ENCODE measurements at places on chromosomes 12 and 14. TPM values are rescaled to one million over a fixed set of nuclear protein-coding genes. Genes with fewer than 3 reads are reported as not detected.

- DNase-seq, result no peak
Measured at GRCh38 chr14:102074415-102074964, 12.4 kb downstream of the HSP90AA1 start.

- DNase-seq, result no peak
Measured at GRCh38 chr12:104329707-104330532, 26.4 kb downstream of the EID3 start.

GRCh38 chr14:36429692-36430091, 90.3 kb downstream of the NKX2-1 start:
- no peak for DNase-seq

- no peak for DNase-seq
Measured at GRCh38 chr14:96658611-96659010, 138.6 kb upstream of the VRK1 start.

Gene CCDC85C
- 46.6 TPM for total RNA-seq

Gene OLR1
- total RNA-seq, result 0.35 TPM

Gene PLA2G1B
- not detected for total RNA-seq

- DNase-seq, result peak; percentile 16
Measured at GRCh38 chr14:73258845-73259611, 21.7 kb downstream of the PAPLN start.

DNA sequence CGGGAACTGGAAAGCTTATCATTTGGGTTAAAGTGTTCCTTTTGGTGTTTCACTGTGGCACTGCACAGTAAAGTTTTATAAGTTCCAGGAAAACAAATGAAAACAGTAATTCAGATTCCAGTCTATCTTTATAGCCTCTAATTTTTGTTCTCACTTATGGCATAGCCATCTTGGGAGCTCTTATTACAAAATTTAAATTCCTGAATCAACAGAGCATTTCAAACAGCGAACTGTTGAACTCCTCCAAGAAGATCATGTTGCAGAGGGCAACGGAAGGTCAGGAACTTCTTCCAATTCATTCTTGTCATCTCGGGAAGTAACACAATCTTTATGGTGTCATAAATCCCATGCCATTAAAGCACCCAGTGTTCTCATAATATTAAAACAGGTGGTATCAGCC, 229.1 kb downstream of the KCNC2 start:
- DNase-seq, result no peak

Gene GARIN6
- total RNA-seq, result not detected

Gene KLRC2
- total RNA-seq, result not detected

DNA sequence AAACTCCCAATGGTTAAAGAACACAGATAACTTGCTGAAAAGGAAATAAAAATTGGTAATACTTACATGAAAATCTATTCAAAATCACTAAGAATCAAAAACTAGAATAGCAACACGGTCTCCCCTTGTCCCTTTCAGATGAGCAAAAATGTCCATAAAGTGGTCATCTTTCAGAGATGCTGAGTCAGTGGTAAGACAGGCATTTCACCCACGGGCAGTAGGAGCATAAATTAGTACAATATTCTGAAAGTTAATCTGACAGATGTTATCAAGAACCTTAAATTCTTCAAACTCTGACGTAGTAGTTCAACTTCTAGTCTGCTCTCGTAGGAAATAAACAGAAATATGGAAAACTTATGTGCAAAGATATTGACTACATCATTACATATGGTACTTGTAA, 33.1 kb upstream of the GNPNAT1 start:
- no peak for DNase-seq

DNA sequence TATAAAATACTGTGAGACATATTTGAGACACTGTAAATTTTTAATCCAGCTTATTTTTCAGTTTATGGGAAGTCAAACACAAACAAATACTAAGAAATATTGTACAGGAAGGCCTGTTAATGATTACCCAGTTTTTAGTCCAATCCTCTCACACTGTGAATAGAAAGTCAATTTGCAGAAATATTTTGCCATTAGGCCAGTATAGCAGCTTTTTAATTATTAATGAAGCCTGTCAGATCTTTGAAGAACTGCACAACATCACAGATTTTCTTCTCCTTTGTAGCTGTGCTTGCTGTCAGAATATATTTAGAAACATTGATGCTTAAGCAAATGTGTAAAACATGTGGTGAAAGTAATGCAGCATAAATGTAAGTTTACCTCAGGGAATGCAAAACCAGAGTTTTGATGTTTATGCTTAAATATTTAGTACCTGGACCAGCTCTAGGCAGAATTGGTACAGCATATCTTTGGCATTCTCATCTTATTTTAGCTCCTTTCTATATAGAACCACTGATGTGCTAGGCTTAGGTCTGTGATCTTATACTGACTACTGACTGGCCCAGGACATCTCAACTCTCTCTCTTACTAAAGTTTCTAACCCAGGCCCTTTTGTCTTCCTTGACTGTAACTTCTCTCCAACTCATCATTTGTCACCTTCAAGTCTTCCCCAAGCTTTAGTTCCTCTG, 230.8 kb upstream of the NAV3 start:
- no peak for DNase-seq

DNA sequence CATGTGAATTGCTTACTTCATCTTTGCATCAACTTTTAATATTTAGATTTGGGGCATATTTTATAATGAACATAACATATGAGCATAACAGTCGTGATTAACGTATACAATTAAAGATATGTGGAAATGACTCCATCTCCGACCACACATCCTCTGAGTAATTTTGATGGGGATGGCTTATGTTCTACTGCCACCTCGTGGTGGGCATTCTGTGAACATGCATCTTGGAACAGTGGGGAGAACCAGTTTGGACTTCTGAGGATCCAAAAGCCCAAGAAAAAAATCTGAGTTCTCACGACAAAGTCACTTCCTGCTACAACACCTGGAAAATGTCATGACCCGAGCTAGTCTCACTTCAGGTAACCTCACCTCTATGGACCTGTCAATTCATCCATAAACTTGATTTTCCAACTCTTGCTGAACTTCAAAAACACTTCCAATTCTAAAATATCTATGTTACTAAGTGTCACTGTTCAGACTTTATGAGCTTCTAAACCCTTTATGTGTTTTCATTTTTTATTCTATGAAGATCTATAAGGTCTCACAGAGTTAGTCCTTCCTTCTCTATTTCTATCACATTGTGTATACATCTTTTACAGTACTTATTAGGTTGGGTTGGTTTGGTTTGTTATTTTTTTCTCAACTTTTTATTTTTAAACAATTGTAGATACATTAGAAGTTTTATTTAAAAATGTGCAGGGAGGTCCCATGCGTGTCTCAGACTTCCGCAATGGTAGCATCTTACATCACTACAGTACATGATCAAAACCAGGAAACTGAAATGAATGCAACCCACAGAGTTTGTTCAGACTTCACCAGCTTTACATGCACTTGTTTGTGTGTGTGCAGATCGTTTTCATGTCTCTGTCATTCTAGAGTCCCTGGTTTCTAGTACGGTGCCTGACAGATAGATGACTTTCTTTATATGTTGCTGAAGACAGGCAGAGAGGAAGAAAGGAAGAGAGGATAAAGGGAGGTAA, 38.2 kb upstream of the STAB2 start:
- DNase-seq, result no peak

Gene GRIP1
- 4.1 TPM for total RNA-seq

DNA sequence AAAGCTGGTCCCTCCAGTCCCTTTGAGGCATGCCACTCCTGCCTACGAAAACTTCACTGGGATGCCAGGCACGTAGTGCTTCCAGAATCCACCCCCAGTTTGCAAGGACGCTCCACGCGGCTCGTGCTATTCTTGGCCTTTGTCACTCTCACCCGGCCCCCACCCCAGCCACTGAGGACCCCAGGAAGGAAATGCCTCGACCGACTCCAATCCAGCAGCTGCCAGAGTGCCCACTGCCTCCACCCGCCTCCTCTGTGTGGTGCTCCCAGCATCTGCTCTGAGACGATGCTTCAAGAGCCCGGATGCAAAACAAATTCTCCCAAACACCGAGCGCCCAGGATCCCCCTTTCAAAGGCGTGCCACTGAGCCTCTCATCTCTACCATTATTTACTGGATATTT, 123.9 kb downstream of the RFLNA start:
- no peak for DNase-seq

Gene CCDC38
- total RNA-seq, result 0.08 TPM

- DNase-seq, result no peak
Measured at GRCh38 chr12:65836419-65837197, 12.3 kb downstream of the HMGA2 start.

Measured in Right ventricle myocardium superior (tissue), 1 donor.